ENCODE measurements at places on chromosomes 12 and 14. TPM values are rescaled to one million over a fixed set of nuclear protein-coding genes. Genes with fewer than 3 reads are reported as not detected.

DNA sequence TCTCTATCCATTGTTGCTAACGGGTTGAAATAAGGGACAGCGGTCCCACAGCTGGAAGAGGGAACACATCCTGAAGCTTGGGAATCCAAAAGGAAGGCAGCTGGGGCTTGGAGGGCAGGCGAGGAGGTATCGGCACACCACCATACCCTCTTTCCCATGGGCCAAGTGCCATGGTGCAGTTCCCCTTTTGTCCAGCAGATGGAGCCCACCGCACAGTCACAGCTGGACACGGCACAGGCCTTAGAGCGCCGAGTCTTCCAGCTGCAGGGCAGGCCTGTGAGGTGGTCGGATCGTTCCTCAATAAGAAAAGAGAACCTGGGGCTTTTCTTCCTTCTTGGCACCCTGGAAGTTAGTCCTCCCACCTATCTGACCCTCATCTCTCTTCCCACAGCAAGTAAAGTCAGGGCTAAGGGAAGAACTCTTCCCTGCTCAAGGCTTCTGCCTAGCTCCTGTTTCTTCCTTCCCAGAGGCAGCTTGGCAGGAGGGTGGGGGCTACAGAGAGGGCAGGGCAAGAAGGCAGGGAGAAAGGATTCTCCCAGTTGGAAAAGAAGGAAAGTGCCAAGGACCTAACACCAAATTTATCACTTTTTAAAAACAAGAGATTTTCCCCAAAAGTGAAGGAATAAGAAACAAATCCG, 8.6 kb downstream of the PPP1R1A start:
- H3K27ac ChIP-seq, result no peak overlapping the region
- H3K4me3 ChIP-seq, result no peak overlapping the region
- DNase-seq, result peak; percentile 85
- peaks cover 14% of the 10 kb centered on the region for H3K27me3 ChIP-seq

DNA sequence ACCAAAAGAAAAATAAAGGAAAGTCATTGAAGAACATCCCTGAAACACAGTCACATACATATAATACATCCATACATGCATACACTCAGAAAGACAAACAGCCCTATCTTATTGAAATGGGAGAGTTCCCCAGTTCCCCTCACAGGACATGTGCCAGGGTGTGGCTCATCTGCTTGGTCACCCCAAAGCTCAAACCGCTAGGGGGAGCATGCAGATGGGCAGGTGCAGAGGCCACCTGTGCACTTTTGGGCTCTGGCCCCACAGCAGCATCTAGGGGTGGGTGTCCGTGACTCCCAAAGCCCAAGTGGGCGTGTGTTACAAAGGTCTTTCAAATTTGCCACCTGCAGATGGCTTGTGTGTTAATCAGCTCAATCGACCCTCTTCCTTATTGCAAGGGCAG, 75.2 kb downstream of the CMAS start:
- no peaks in the 10 kb centered on the region for H3K36me3 ChIP-seq
- no peak for DNase-seq
- H3K4me3 ChIP-seq, result no peak overlapping the region
- H3K27me3 ChIP-seq, result no peaks in the 10 kb centered on the region
- H3K4me1 ChIP-seq, result no peaks in the 10 kb centered on the region

The MYBPC1 gene
- total RNA-seq, result 7.3 TPM

The POU6F1 gene
- total RNA-seq, result 9.9 TPM

The KRT83 gene
- not detected for total RNA-seq

GRCh38 chr14:85512451-85512850, 17.5 kb upstream of the FLRT2 start:
- H3K27me3 ChIP-seq, result no peaks in the 10 kb centered on the region
- no peak overlapping the region for H3K4me3 ChIP-seq
- no peak overlapping the region for H3K27ac ChIP-seq
- no peaks in the 10 kb centered on the region for H3K36me3 ChIP-seq
- no peaks in the 10 kb centered on the region for H3K4me1 ChIP-seq

The SLC35F4 gene
- not detected for total RNA-seq

- no peak for DNase-seq
- no peaks in the 10 kb centered on the region for H3K27me3 ChIP-seq
- H3K36me3 ChIP-seq, result no peaks in the 10 kb centered on the region
- H3K4me3 ChIP-seq, result no peak overlapping the region
- H3K27ac ChIP-seq, result no peak overlapping the region
Observed at GRCh38 chr12:90982170-90982569, 22.6 kb downstream of the EPYC start.

- H3K4me1 ChIP-seq, result no peaks in the 10 kb centered on the region
- no peak overlapping the region for H3K4me3 ChIP-seq
- H3K27ac ChIP-seq, result no peak overlapping the region
- no peak for DNase-seq
Observed at GRCh38 chr14:36300337-36300736, 20.1 kb downstream of the MBIP start.

The KRT86 gene
- not detected for total RNA-seq

The OVCH1 gene
- total RNA-seq, result 0.25 TPM

The PNP gene
- 6.4 TPM for total RNA-seq

DNA sequence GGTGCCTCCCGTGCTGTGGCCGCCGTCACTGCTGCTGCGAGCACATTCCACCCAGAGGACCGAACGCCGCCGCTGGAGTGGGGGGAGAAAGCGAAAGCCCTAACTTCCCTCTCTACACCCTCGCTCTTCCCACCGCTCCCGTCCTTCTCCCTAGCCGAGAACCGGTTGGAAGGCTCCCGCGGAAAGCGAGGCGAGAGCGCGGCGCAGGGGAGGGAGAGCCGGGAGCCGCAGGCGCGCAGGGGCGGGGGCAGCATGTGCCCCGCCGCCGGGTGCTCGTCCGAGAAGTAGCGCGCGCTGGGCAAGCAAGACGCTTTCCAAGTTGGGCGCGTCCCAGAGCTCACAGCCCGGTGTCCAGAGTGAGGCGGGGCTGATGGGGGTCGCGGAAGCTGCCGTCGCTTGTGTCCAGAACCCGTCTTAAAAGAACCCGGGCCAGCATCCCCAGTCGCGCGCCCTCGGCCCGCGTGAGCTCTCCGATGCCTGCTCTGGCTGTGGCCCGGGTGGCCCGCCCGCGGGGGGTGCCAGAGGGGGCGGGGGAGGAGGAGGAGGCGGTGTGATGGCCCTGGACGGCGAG, at the start of gene TRHDE:
TRHDE (plus strand) TSS at position 280 of the 571 bp plus-strand sequence; CDS start at position 554, 274 bp downstream.
- peak within 1 kb of the TSS; percentile 5 for H3K27ac ChIP-seq
- no peaks in the 10 kb centered on the region for H3K36me3 ChIP-seq
- H3K4me3 ChIP-seq, result peak within 1 kb of the TSS; percentile 66
- peaks cover 99% of the 10 kb centered on the region for H3K27me3 ChIP-seq

DNA sequence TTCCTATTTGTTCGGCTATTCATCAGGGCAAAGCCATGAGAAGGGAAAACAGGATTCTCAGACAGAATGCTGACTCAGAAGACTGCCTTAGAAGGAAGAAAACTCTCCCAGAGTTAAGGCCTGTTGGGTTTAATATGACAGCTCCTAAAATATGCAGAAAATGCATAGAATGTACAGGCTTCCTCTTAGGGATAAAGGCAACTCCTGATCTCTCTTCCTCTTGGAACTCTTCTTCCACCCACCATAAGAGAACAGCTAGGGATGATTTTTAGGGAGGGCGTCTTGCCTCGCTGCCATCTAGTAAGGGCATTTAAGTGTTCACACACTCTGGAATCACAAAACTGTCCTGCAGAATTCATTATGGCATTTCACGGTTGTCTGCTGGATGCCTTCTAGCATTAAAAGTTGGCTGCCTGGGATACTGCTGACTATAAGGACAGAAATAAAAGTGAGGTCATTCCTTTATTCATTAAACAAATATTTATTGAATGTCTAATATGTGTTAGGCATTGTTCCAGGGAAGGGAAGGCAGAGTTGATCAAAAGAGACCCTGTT, 73.7 kb downstream of the DCAF5 start:
- H3K36me3 ChIP-seq, result peaks cover 39% of the 10 kb centered on the region
- H3K4me3 ChIP-seq, result no peak overlapping the region
- peak overlapping the region; percentile 35 for H3K27ac ChIP-seq
- no peaks in the 10 kb centered on the region for H3K27me3 ChIP-seq

DNA sequence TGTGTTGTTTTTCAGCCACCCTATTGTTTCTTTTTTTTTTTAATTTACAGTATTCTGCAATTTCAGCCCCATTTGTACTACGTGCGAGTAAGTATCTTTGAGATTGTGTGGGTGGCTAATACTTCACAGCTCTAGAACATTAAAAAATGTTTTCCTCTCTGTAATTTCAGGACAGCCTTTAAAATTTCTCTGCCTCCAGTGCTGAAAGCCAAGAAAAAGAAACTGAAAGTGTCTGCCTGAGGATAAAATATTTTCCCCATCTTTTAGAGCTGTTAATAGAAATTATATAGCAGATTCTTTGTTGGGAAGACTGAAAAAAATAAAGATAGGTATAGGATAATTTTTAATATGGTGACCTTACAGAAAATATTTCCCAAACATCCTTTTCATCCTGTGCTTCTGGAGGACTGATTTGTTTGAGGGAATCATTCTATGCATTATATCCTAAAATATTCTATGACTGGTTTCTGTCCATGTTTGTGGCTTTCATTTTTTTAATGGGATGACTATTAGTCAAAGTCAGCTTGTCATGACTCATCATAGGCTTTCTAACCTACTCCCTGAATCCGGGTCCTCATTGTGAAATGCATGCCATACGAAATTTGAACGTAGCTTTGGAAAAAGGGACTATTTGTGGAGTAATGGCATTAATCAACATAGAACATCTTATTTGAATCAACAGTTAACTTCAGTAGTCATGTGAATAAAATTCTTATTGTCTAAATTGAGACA, 10.8 kb upstream of the TCTN2 start:
- H3K36me3 ChIP-seq, result peaks cover 44% of the 10 kb centered on the region
- H3K27me3 ChIP-seq, result no peaks in the 10 kb centered on the region
- DNase-seq, result no peak
- peaks cover 13% of the 10 kb centered on the region for H3K4me1 ChIP-seq

DNA sequence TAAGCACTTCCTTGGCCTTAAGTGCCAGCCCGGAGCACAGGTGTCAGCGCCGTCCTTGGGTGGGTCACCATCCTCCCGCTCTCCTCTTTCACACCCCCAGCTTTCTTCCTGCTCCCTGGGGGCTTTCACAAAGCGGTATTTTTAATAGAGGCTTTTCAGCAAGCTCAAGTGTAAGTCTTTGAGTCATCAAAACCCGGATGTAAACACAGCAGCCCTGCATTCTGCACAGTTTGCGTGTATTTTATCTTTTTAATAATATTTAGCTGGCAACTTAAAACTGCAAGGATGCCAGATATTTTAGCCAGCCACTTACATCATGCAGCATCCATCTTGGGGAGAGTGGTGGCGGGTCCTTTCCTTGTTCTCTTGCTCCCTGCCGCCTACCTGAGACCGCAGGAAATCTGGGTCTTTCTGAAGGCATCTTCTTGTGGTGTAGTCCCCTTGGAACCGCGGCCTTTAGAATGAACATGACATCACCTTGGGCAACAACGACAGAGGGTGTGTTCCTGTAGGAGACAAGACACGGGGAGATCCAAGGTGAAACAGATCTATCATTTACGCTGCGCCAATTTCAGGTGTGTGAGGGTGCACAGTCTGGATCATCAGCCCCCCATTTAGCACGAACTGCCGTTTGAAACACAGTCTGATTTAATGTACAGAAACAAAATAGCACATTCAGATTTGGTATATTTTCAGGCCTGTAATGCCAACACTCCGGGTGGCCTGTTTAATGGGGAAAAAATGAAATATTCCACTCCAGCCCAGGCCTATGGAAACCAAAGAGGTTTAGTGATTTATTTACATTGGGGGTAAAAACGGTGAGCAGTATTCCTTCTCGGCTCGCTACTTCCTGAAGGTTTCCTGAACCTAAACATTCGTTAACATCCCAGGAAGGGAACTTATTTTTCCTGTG, 12.5 kb upstream of the IRF2BPL start:
- peak overlapping the region; percentile 60 for H3K4me3 ChIP-seq
- H3K27ac ChIP-seq, result peak overlapping the region; percentile 100
- H3K4me1 ChIP-seq, result peaks cover 95% of the 10 kb centered on the region

The ASCL1 gene
- not detected for total RNA-seq

DNA sequence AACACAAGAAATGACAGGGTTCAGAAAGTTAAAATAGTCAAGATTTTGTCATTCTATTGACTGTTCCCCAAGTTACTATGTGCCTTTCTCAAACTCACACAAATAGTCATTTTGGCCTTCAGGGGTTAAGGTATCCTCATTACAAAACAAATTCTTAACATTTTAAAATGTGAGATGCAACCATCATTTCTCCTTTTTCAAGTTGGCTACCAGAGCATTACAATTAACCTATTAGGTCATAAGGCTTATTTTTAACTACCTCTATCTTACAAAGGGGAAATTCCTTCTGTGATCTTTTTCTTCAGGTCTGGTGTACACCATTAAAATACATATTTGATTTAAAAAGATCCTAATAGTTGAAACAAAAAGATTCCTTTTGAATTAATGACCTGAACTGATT, 61.2 kb downstream of the SLC38A1 start:
- peaks cover 79% of the 10 kb centered on the region for H3K4me1 ChIP-seq
- H3K27me3 ChIP-seq, result no peaks in the 10 kb centered on the region
- H3K36me3 ChIP-seq, result peaks cover 16% of the 10 kb centered on the region
- H3K27ac ChIP-seq, result peak overlapping the region; percentile 72

The CATSPERB gene
- total RNA-seq, result 0.99 TPM

- no peak overlapping the region for H3K4me3 ChIP-seq
- no peak overlapping the region for H3K27ac ChIP-seq
- H3K36me3 ChIP-seq, result peaks cover 9% of the 10 kb centered on the region
- H3K27me3 ChIP-seq, result no peaks in the 10 kb centered on the region
Observed at GRCh38 chr14:72763892-72764291, 130.0 kb downstream of the DPF3 start.

The SERPINA9 gene
- not detected for total RNA-seq
